NCI-H2081 treated with DMSO at 0.1 percent for 48 hours (cell line): ENCODE measurements at places on chromosomes 12 and 14.

- no peak for DNase-seq
Observed at GRCh38 chr12:54197431-54197909, 8.7 kb upstream of the SMUG1 start.

GRCh38 chr14:59711080-59711479 lies 134.5 kb upstream of the CCDC175 start:
- DNase-seq = no peak

- no peak for DNase-seq
Observed at GRCh38 chr12:2344885-2345284, 292.1 kb downstream of the CACNA1C start.

- DNase-seq = no peak
Observed at GRCh38 chr12:26566675-26567074, 266.3 kb downstream of the ITPR2 start.

DNA sequence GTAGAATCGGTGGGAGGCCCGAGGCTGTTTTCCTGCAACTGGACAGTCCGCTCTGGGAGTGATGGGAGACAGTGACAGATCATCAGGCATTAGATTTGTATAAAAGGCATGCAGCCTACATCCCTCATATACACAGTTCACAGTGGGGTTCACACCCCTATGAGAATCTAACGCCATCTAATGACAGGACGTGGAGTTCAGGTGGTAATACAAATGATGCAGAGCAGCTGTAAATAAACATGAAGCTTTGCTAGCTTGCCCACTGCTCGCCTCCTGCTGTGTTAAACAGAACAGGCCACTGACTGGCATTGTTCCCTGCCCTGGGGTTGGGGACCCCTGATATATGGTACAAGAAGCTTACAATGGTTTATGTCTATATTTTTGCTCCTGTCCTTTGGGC lies 179.0 kb downstream of the LRFN5 start:
- DNase-seq = peak; percentile 35

GRCh38 chr12:59595565-59595882 lies 305 bp upstream of the SLC16A7 start:
- no peak for DNase-seq

DNA sequence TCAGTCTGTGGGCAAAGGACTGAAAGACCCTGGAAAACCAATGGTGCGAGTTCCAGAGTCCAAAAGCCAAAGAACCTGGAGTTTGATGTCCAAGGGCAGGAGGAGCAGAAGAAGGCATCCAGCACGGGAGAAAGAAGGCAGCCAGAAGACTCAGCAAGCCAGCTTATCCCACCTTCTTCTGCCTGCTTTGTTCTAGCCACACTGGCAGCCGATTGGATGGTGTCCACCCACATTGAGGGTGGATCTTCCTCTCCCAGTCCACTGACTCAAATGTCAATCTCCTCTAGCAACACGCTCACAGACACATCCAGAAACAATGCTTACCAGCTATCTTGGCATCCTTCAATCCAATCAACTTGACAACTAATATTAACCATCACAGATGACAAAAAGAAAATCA lies 57.2 kb upstream of the CAPRIN2 start:
- DNase-seq = no peak
